Gastrocnemius medialis (tissue), 4 donors: ENCODE measurements at places on chromosomes 6 and 20. TPM values are rescaled to one million over a fixed set of nuclear protein-coding genes. Genes with fewer than 3 reads are reported as not detected.

GRCh38 chr20:15310361-15310760 is 972.9 kb upstream of the FLRT3 start:
- DNase-seq = no peak

Gene EEF1E1
- 16.0 TPM for total RNA-seq

DNA sequence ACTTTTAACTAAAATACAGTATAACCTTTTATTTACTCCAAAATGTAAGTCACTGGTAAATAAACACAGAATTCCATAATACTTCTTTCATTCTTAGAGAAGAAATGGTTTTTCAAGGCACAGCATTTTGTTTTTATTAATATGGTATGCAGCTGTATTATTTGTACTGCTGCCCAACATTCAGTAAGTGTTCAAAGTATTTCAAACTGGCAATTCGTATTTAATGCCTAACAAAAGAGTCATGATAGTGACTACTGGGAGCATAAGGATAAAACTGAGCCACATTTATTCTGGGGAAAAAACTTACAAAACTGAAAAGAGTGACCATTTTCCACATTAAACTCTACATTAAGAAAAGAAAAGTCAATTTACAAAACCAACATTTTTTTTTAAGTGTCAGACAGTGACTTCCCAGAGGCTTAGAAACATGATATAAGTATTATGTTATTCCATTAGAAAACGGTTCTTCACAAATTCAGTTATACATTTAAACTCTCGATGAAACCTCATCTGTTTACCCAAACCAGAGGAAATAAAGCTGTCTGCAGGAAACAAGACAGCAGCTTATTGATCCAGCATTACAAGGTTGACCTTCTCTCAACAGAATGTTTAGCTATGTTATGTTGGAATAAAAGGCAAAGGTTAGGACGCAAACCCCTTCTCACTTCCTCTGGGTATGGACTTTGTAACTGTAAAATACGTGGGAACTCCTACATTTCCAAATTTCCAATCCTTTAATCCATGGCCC is 24.3 kb downstream of the EPB41L2 start:
- no peak for DNase-seq

Gene NR2E1
- total RNA-seq = not detected

Gene OR12D3
- not detected for total RNA-seq

- DNase-seq = no peak
Measured at GRCh38 chr20:37525810-37526209, 1.9 kb downstream of the BLCAP start.

DNA sequence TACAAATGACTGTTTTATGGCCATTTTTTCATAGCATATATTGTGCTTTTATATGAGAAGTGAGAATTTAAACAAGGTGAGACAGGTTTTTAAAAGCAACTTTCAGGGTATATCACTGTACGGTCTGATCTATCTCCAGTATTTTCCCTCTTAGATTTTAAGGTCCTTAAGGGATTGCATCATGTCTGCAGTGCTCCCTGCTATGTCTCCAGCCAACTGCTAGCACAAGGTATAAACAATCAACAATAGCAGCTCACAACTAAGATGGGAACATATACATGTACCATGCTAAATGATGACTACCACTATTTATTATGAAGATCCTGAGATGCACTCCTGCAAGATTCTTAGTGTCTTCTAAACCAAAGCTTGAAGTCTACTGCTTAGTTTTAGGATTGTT is 7.2 kb downstream of the FUCA2 start:
- no peak for DNase-seq

Gene HLA-DRA
- 52.8 TPM for total RNA-seq
